ENCODE measurements at places on chromosomes 11 and 22. TPM values are rescaled to one million over a fixed set of nuclear protein-coding genes. Genes with fewer than 3 reads are reported as not detected.

The ARHGAP8 gene
- total RNA-seq = not detected

The SHISAL1 gene
- not detected for total RNA-seq

The TTC38 gene
- total RNA-seq = 23.3 TPM

The RIC3 gene
- total RNA-seq = not detected

The OR10A2 gene
- not detected for total RNA-seq

The CYB5R2 gene
- total RNA-seq = not detected

The NPAS4 gene
- not detected for total RNA-seq

The ENTHD1 gene
- total RNA-seq = not detected

The ZFTA gene
- total RNA-seq = 8.8 TPM

The ARHGAP42 gene
- total RNA-seq = not detected

The SLC15A3 gene
- 64.7 TPM for total RNA-seq

The SEPTIN5 gene
- not detected for total RNA-seq

The SCARF2 gene
- 2.2 TPM for total RNA-seq

The TMEM86A gene
- total RNA-seq = 0.14 TPM

The MAJIN gene
- not detected for total RNA-seq

The CARNS1 gene
- not detected for total RNA-seq

The CASP4 gene
- 23.4 TPM for total RNA-seq

The CCDC157 gene
- total RNA-seq = 0.69 TPM

The RAB36 gene
- total RNA-seq = 10.6 TPM

The HIKESHI gene
- total RNA-seq = 172 TPM

The GP1BB gene
- not detected for total RNA-seq
